ENCODE measurements at places on chromosomes 2 and 18.
A peak's percentile ranks its signal among the peaks of the same experiment; 100 is the strongest.

GRCh38 chr2:55839182-55839819 is 84.3 kb downstream of the EFEMP1 start:
- peak; percentile 67 for DNase-seq

DNA sequence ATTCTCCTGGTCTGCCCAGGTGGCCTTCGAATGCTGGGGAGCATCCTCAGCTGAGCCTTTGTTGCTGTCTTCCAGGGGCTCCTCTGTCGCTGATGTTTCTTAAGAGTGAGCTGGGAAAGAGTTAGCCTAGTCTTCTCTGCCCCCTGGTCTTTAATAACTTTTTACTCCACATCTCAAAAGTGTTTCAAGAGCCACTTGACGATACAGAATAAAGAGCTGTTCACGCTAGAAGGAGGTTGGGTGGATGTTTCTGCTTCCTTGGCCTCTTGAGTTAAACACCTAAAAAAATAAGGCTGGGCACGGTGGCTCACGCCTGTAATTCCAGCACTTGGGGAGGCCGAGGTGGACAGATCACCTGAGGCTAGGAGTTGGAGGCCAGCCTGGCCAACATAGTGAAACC is 2.8 kb upstream of the BUB1 start:
- DNase-seq = no peak

DNA sequence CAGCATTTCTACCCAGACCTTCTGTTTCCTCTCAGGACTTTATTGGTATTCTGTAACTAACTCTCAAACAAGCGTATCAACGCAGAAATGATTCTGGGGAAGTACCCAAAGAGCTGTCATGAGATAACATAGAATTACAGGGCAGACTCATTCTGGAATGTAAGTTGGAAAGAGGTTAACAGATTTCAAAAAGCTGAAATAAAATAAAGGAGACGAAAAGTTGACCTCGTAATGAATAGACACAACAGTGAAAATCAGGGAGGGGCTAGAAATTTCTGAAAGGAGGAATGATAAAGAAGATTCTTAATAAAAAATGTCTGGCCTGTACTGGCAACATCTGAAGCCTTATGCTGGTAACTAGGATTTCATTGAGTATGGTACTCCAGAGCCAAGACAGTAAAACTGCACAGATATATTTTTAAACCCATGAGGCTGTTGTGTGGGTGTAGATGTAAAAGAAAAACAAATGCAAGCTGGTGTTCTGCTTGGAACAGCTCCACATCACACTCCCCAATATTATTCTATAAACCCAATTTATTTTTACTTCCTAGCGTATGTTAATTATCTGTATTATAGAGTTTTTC is 23.9 kb downstream of the RBMS1 start:
- DNase-seq = no peak

GRCh38 chr18:50694147-50694546 is 125.7 kb downstream of the MRO start:
- DNase-seq = no peak

DNA sequence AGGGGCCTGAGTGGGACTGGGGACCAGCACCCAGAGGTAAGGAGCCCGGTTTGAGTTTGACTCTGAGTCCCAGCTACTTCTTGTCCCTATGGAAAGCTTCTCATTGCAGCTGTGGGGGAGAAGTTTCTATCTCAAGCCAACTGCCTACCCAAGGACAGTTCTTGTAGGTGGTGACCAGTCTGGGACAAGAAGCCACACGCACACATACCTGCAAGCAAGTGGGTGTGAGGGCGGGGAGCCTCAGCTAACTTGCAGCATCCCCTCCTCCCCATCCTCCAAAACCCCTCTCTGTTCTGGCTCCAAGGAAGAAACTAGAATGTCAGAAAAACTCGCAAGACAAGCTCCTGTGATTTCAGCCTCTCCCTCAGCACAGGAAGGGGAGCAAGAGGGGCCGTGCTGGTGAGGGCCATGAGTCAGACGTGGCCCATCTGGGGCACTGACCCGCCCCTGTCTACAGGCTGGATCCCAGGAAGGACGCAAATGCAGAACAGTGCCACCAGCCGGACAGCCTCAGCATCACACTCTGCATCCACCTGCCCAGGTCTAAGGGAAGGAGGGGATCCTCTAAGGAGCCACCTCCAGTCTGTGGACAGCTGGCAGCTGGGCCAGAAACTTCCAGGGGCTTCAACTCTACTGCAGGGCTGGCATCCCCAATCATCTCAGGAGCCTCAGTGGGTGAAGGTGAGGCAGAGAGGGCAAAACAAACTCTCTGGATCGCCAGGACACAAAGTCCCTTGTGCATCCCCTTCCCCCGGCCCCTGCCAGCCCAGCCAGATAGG is 103.4 kb downstream of the TNS1 start:
- peak; percentile 36 for DNase-seq

- DNase-seq = no peak
Measured at GRCh38 chr2:240636563-240637115, 11.4 kb downstream of the GPR35 start.

DNA sequence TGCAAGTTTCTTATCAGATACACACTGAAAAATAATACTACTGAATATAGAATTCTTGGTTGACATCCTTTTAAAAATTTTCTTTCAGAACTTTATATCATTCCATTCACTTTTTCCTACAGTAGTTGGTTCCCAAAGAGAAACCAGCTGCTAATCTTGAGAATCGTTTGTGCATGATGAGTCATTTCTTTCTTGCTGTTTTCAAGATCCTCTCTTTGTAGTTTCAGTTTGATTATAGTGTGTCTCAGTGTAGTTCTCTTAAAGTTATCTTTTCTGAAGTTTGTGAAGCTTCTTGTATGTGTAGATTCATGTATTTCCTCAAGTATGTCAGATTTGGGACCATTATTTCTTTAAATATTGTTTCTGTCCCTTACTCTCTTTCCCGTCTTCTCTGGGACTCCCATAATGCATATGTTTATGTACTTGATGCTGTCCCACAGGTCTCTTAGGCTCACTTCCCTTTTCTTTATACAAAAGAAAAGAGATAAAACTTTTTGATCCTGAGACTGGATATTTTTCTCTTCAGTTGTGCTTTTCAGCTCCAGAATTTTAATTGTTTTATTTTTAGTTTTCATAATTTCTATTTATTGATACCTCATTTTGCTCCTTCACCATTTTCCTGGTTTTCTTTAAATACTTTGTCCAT is 801.0 kb downstream of the TDRD15 start:
- DNase-seq = no peak
